ENCODE measurements at places on chromosomes 4 and X.
A peak's percentile ranks its signal among the peaks of the same experiment; 100 is the strongest.

GRCh38 chr4:125390126-125390525 lies 75.4 kb downstream of the FAT4 start:
- no peak for DNase-seq

DNA sequence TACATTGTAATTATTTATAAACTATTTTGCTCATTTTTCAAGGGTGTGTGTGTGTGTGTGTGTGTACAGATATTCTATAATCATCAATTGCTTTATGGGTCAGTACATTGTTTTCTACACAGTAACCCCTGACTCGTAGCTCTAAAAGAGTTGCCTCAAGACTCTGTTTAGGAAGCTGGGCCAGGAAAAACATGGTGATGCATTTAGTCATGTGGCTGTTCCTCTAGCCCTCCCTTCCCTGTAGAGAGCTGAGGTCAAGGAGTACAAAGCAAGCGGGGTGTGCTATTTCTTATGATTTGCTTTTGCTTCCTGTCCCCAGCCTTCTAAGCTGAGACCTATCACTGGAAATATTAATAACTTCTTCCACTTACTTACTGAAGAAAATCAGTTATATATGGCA lies 34.8 kb upstream of the SPANXD start:
- no peak for DNase-seq

DNA sequence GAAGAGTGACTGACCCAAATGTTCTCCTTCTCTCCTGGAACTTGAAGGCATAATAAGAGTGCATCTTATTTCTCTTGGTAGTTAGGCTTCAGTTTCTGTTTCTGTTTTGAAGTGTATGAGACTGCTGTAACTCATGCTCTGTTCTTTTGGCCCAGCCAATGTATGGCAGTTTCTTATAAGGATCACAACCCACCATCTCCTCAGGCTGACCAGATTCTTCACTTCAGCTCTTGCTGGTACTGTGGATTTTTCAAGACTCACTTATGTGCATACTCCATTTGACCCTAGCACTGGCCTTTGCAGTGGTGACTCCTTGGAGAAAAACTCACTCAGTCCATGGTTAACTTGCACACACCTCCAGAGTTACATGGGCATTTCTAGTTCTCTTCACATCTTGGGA lies 9.6 kb upstream of the YTHDC1 start:
- no peak for DNase-seq

- DNase-seq, result no peak
These were observed 59.9 kb upstream of the SPP1 start for GRCh38 chr4:87915621-87916020.

- no peak for DNase-seq
These were observed 29.2 kb downstream of the MAD2L1 start for GRCh38 chr4:120037411-120037810.

- DNase-seq, result no peak
These were observed 328.1 kb downstream of the DCTD start for GRCh38 chr4:182589100-182589499.

DNA sequence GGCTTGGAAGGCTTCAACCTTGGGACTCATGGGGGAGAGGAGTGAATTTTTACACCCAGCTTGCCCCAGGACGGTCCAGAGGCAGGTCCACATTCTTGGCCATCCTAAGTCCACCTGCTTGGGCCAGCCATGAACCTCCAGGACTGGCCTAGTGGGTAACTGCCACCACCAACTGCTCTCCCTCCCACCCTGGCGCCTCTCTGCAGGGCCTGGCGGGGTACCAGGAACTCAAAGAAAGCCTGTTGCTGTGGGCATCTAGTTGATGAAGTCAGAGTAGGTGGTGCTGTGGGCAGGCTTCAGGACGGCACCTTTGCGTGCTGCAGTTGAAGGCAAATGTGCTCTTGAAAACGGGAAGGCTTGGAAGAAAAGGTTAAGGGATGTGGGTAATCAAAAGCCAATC lies 12.0 kb downstream of the BCOR start:
- no peak for DNase-seq

DNA sequence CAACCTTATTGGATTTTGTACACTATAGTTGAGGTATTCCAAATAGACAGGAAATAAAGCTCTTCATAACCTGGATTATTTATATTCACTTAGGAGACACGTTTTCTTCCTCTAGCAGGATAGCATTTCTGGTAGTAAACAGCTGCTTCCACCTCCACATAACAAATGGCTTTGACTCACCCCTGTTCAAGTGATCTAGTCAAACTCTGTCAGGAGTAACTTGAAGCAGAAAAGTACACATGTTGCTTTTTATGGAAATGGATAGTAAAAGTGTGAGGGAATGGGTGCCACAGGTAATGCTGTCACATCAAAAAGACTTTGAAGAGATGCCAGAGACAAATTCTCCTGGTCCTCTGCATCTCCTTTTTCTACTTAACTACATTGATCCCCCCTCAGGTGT lies 258.7 kb upstream of the SLC7A11 start:
- no peak for DNase-seq

- no peak for DNase-seq
These were observed 245.9 kb downstream of the HS3ST1 start for GRCh38 chr4:11182586-11183355.

GRCh38 chr4:89351201-89351600 lies 43.6 kb upstream of the GPRIN3 start:
- no peak for DNase-seq

DNA sequence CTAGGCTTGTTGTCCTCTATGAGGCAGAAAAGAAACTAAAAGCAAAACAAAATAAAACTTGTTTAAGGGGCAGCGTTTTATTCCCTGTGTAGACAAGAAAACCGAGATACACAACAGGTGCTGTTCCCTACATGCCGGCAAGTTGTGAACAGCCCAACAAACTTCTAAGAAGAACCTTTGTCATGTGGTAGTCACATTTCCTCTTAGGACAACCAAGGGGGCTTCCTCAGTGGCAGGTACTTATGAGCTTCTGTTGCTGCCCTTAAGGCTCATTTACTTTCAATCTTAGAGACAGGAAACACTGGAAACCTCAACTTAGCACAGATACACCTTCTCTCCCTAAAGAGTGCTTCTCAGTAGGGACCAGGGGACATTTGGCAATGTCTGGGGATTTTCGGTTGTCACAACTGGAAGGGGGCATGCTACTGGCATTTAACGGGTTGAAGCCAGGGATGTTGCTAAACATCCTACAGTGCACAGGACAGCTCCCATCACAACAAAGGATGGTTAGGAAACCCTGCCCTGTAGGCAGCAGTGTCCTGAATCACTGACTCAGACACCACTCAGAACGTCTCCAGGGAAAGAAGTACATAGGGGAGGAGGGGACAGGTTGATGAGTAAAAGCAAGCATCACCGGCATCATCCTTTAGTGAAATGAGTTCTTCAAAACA lies 111.0 kb downstream of the ASB9 start:
- DNase-seq, result peak; percentile 8

DNA sequence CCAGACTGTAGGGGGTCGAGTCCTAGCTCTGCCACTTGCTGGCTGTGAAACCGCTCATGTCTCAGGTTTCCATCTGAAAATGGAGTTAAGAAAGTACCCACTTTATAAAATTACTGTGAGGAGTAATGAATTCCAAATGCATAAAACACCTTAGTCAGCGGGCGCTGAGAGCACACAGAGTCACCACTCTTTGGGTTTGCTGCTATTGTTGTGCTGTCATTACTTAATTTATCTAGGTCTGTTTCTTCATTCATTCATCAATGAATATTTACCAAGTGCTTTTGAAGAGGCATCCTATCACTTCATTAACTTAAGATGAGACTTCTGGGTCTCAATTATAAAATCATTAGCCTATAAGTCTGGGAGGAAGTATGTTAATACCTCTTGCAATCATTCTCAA lies 317.3 kb downstream of the FBXW7 start:
- no peak for DNase-seq

GRCh38 chr4:173360587-173361221 lies 10.1 kb upstream of the SAP30 start:
- no peak for DNase-seq
